ENCODE measurements at places on chromosomes 13 and 19. TPM values are rescaled to one million over a fixed set of nuclear protein-coding genes. Genes with fewer than 3 reads are reported as not detected.

GRCh38 chr19:6032381-6032780 lies 54.4 kb upstream of the RANBP3 start:
- no peak for DNase-seq

DNA sequence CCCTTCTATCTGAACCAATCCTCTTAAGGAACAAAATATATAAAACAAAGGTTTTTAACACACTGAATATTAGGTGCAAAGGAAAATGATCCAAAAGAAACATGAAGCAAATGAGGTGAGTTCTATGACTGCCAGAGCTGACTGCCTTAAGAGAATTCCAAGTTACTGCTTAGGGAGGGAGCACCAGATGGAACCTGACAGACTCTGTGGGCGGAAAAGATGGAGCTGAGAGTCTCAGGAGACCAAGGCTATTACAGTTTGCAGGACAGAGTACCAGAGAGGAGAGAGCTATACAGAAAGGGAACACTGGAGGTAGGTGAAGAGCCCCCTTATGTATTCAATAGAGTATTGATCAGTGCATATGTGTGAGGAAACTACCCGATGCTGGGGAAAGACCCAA lies 87.2 kb downstream of the B3GLCT start:
- DNase-seq, result no peak

DNA sequence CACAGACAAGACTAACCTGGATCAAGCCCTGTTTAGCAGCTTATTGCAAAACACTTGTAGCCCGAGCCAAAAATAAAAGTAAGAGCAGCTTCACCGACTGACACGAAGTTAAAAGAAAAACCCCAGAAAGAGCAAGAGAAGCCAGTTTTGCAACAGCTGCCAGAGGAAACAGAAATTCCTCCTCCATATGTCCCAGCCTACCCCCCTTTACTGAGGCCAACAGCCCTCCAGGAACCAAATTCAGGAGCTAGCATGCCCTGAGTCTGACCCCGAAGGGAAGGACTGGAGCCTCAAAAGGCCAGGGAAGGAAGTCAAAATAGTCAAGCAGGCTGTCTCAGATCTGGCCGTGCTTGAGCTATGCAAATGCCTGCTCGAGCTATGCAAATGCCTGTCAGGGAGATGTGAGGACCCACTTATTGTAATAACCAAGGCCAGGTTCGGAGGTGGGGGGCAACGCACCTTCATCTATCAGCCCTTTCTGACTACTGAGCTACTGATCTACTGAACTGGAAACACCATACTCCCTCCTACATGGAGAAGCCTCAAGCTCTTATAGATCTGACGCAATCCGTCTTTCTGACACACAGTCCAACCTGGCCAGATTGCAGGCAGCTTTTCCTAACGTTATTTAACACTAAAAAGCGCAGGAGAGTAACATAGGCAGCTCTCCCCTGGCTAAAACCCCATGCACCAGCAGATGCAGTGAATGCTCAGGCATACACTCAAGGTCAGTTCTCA lies 6.7 kb downstream of the SIGLEC11 start:
- DNase-seq, result no peak

Gene CYP4F3
- total RNA-seq, result under 0.01 TPM

DNA sequence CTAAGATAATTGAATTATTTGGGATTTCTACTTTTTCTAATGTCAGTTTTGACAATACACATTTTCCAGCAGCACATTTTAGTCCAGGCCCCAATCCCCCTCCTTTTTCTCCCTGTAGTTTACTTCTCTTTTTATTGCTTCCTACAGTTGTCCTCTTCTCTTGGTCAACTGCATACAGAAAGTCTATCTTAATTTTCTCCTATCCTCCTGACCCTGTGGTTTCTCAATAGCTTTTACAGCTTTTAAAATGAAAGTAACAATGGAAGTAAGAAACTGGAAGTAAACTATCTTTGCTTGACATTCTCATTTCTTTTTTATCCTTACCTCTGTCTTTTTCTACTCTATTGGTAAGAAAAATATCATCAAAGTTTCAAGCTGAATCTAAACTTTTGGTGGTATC lies 106.5 kb upstream of the OXGR1 start:
- DNase-seq, result no peak

GRCh38 chr19:8212212-8212611 lies 3.0 kb downstream of the CERS4 start:
- no peak for DNase-seq

- DNase-seq, result no peak
Observed at GRCh38 chr13:78836238-78836784, 177.4 kb upstream of the OBI1 start.

- DNase-seq, result peak; percentile 23
Observed at GRCh38 chr13:101811284-101811839, 358.9 kb downstream of the ITGBL1 start.

GRCh38 chr19:1847684-1848398 lies 442 bp downstream of the REXO1 start:
- peak; percentile 54 for DNase-seq

DNA sequence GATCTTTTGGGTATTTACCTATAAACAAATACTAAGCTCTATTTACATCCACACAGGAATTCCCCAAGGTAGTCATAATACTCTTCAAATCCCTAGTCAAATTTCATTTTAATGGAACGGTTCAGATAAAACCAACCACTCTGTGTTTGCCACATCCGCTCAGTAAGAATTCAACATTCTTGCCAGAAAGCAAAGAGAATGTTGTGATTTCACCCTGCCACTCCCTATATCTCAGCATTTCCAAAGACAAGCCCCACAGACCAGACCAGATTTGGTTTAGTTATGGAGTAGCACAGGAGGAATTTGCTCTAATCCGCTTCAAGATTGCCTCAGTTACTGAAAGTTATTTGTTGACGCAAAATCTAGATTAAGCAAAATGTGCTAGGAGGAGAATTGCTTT lies 105.6 kb upstream of the SERP2 start:
- DNase-seq, result peak; percentile 46

Gene ZNF571
- 6.5 TPM for total RNA-seq

Gene MIA
- 106 TPM for total RNA-seq

- DNase-seq, result peak; percentile 5
Observed at GRCh38 chr19:52734331-52734892, 432 bp downstream of the ZNF611 start.

DNA sequence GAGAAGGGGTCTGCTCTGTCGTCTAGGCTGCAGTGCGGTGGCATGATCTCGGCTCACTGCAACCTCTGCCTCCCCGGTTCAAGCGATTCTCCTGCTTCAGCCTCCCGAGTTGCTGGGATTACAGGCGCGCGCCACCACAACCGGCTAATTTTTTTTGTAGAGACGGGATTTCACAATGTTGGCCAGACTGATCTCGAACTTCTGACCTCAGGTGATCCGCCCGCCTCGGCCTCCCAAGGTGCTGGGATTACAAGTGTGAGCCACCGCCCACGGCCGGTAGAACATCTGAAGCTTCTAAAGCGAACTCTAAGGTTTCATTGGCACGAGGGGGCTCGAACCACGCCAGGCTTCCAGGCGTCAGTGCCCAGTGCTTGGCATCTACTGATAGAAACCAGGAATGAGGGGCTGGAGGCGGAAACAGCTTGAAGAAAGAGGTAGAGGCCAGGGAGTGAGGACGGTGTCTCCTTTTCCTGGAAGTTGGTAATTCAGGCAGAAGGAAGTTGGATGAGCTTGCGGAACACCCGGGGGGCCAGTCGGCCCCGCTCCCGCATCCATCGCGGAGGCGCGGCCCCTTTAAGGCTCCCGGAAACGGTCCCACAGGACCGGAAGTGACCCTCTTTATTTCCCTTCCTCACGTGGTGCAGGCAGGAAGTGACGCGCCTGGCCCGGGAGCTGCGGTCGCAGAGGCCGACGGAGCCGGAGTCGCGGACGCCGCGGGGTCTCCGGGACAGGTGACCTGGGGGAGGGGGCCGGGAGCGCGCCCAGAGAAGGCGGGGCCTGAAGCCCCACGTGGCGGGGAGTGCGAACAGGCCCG lies at the start of gene CCDC9:
Gene CCDC9, plus strand, starts transcription at position 647 of the 814 bp plus-strand sequence. CDS start 1,876 bp downstream, outside the sequence.
- peak; percentile 94 for DNase-seq

- DNase-seq, result peak; percentile 5
Observed at GRCh38 chr13:72808917-72809500, 27.1 kb downstream of the PIBF1 start.

DNA sequence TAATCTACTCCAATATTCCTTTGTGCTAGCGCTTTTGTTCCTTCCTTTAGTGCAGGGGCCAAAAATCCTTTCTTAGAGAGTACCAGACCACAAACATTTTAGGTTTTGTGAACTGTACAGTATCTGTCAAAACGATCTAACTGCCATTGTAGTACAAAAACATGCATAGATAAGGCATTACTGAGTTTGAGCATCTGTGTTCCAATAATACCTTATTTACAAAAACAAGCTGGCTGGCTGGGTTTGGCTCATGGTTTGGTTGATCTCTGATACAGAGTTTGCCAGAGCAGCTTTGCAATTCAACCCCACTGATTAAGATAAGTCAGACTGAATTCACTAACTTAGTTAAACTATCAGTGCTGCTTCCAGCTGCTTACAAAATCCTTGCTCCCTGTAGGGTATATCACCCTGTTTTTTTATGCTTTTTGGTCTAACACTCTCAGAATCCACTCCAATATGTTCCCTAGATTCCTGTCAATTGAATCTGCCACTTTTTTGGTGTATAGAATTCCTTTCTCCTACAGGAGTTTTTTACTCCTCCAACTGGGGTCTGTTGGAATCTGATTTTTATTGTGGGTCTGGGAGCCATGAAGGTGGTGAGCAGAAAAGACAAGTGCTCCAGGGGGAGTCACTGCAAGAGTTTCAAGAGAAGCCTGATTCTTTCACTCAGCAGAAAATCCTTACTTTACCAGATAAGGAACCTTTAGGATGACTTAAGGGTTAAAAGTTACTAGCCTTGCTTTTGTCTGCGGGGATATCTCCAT lies 1399.4 kb downstream of the EFNB2 start:
- no peak for DNase-seq

GRCh38 chr13:76226941-76227340 lies 590.8 kb downstream of the LMO7 start:
- no peak for DNase-seq

DNA sequence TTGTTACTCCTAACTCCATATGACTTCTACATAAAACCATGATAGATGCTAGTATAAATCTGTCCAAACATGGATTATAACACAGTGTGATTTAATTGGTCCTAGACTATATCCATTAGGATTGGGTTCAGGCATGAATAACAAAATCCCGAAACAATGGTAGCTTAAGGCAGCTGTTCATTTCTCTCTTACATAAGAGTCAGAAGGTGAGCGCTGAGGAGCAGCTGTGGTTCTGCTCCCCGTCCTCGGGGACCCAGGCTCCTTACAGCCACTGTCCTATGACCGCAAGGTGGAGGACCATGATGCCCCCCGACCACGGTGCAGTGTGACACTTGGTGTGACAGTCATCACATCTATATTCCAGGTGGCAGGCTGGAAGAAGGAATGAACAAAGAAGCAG lies 145.8 kb downstream of the SLC7A1 start:
- DNase-seq, result no peak

DNA sequence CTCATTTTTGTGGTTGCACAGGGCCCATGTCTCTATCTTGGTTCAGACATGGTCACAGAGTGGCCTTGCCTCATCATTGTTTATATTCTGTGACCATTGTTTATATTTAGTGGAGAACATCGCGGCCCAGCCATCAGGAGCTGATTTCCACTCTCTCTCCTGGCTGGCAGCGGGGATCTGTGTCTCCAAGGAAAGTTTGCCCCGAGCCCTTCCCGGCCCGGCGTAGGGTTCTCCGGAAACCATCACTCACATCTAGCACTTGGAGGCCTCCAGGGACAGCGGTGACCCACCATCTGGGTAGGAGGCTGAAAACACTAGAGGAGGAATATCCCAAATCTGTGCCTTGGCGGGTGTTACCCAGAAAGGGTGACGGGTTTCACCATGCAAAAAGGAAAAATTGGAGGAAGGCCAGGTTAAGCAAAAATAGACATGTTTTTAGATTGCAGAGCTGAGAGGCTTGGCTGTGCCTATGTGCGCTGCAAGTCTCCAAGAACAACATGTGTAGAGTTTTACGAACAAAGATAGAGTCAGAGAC lies 726 bp upstream of the ZNF358 start:
- DNase-seq, result no peak

- DNase-seq, result no peak
Observed at GRCh38 chr13:67950603-67951002, 720.5 kb upstream of the PCDH9 start.

All from mammary epithelial cell (primary cell).